ENCODE measurements at places on chromosomes 16 and 17.

DNA sequence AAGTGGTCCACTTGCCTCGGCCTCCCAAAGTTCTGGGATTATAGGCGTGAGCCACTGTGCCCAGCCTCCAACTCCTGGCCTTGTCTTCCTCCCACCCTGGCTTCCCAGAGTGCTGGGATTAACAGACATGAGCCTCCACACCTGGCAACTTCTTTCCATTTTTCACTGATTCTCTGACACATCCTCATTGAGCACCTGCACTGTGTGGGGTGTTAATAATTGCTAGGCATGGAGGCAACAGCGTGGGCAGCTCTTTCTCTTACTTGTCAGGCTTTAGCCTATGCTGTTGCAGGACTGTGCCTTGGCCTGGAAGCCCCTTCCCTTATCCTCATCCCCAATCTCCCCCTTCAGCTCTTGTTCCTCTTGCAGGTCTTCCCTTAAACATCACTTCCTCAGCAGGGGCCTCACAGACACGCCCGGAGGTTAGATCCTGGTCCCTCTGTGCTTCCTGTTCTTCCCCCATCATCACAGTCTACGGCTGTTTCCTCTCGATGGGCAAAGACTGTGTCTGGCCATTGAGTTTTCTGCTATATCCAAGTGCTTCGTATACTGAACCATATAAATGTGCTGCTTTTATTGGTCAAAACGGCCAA is 7.9 kb downstream of the QPRT start:
- no peak for DNase-seq

DNA sequence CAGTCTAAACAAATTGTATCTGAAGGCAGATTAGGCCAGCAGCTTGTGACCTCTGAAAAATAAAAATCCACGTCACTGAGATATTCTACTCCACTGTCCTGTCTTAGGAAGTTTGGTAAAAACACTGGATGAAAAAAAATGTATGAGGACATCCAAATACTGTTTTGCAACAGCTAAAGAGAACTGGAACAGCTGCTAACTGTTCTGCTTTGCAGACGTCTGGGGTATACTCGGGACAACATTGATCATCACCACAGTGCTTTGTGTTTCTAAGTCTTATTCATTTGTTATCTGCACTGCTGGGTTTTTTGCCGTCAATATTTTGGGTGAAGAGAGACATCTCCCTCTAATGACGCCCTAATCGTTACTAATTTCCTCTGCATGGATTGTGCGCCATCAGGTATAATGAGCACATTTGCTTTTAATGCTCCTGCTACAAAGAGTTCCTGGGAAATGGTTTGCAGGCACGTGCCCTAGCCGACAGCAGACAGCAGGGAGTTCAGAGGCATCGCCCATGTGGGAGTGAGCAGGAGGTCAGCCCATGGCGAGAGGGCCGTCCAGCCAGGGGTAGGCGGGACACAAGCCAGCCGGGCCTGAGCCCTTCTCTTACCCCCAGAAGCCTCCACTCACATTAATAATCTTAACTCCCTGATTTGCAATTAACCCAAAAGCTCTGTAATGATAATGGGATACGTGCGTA is 87.0 kb downstream of the CBLN1 start:
- no peak for DNase-seq

DNA sequence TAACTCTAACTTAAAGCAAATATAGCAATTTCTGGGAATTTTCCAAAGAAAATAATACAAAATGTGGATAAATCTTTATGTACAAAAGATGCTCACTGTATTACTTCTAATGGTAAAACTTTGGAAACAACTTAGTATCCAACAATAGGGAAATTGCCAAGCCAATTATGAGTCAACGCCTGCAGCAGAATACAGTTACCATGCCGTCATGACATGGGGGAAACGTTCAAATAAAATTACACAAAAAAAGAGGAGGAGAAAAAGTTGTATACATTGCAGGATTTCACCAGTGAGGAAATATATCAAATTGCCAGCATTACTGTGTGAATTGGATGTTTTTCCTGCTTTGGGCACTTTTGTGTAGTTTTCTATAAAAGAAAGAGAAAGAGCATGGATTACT is 469.6 kb downstream of the SOX9 start:
- no peak for DNase-seq

DNA sequence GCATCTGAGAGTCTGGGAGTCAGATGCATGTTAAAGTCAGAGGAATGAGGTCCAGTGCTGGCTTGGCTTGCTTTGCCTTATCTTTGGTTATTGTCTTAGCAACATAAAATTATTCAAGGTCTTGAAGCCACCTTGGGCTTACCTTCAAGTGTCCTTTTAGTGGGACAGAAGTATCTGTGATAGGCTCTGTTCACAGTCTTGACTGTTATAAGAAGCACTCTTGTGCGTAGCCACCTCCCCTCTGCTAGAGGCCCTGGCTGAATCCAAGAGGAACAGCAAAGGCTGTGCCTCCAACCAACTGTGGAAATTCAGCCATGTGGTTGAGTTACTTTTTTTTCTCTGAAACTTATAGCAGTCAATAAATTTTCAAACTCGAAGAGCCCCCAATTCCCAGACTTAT is 8.6 kb upstream of the MAP3K3 start:
- no peak for DNase-seq

- no peak for DNase-seq
These were observed 155.9 kb downstream of the C16orf78 start for GRCh38 chr16:49529411-49530045.
